Cardiac muscle cell (in vitro differentiated cells and primary cell): ENCODE measurements at places on chromosomes 12 and 14. TPM values are rescaled to one million over a fixed set of nuclear protein-coding genes. Genes with fewer than 3 reads are reported as not detected.

GRCh38 chr14:103700753-103701490 is 14.3 kb downstream of the XRCC3 start:
- H3K4me1 ChIP-seq = no peaks in the 10 kb centered on the region
- H3K27me3 ChIP-seq = no peaks in the 10 kb centered on the region

GRCh38 chr14:102359341-102359740 is 3.3 kb downstream of the CINP start:
- H3K4me1 ChIP-seq = peaks cover 5% of the 10 kb centered on the region
- H3K36me3 ChIP-seq = peaks cover 19% of the 10 kb centered on the region
- H3K27ac ChIP-seq = no peak overlapping the region
- no peak overlapping the region for H3K4me3 ChIP-seq

- no peak overlapping the region for H3K4me3 ChIP-seq
- no peaks in the 10 kb centered on the region for H3K27me3 ChIP-seq
- H3K4me1 ChIP-seq = peaks cover 28% of the 10 kb centered on the region
- H3K36me3 ChIP-seq = no peaks in the 10 kb centered on the region
- H3K27ac ChIP-seq = peak overlapping the region; percentile 92
These were observed 214.7 kb downstream of the NOVA1 start for GRCh38 chr14:26382901-26383685.

GRCh38 chr14:33617154-33617553 is 333.7 kb downstream of the EGLN3 start:
- DNase-seq = no peak
- H3K36me3 ChIP-seq = no peaks in the 10 kb centered on the region
- no peaks in the 10 kb centered on the region for H3K27me3 ChIP-seq
- no peak overlapping the region for H3K27ac ChIP-seq
- H3K4me1 ChIP-seq = no peaks in the 10 kb centered on the region

- H3K36me3 ChIP-seq = no peaks in the 10 kb centered on the region
- no peaks in the 10 kb centered on the region for H3K4me1 ChIP-seq
- no peaks in the 10 kb centered on the region for H3K27me3 ChIP-seq
- no peak for DNase-seq
- no peak overlapping the region for H3K4me3 ChIP-seq
These were observed 272.7 kb downstream of the ALG10B start for GRCh38 chr12:38589306-38589632.

GRCh38 chr12:84638811-84639368 is 273.7 kb downstream of the SLC6A15 start:
- no peaks in the 10 kb centered on the region for H3K36me3 ChIP-seq
- no peak overlapping the region for H3K4me3 ChIP-seq

GRCh38 chr12:80590085-80590484 is 117.3 kb upstream of the MYF6 start:
- no peak overlapping the region for H3K4me3 ChIP-seq
- no peaks in the 10 kb centered on the region for H3K27me3 ChIP-seq
- DNase-seq = no peak
- no peaks in the 10 kb centered on the region for H3K4me1 ChIP-seq
- H3K36me3 ChIP-seq = no peaks in the 10 kb centered on the region

- no peak overlapping the region for H3K27ac ChIP-seq
- no peaks in the 10 kb centered on the region for H3K27me3 ChIP-seq
- H3K36me3 ChIP-seq = no peaks in the 10 kb centered on the region
- no peak overlapping the region for H3K4me3 ChIP-seq
- DNase-seq = no peak
These were observed 728 bp upstream of the STON2 start for GRCh38 chr14:81400852-81401251.

Gene ZNF740
- 15.6 and 20.5 TPM in 2 replicates for total RNA-seq

Gene P3H3
- 11.6 and 19.7 TPM in 2 replicates for total RNA-seq

Gene CFAP251
- 1.1 and 3.8 TPM in 2 replicates for total RNA-seq

Gene LRTM2
- total RNA-seq = not detected in 2 replicates
